ENCODE measurements at places on chromosomes 6 and 20.

DNA sequence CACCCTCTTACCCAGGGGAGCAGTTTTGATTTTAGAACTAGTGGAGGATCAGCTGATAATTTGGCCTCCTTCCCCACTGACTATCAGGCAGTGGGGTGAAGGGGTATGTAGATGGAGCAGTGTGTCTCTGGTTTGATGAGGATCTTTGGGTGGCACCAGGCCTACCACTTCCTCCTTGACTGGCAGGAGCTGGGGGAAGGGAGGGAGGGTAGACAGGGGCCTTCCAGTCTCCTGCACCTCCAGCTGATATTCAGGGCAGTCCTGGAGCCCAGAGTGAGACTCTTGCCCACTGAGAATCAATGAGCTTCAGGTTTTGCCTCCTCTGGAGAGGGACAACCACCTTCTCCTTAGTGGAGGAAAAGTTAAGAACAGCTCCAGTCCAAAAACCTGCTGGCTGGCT is 3.2 kb downstream of the DEF6 start:
- peak; percentile 59 for DNase-seq

GRCh38 chr20:60087563-60088105 is 129.4 kb downstream of the CDH26 start:
- no peak for DNase-seq

DNA sequence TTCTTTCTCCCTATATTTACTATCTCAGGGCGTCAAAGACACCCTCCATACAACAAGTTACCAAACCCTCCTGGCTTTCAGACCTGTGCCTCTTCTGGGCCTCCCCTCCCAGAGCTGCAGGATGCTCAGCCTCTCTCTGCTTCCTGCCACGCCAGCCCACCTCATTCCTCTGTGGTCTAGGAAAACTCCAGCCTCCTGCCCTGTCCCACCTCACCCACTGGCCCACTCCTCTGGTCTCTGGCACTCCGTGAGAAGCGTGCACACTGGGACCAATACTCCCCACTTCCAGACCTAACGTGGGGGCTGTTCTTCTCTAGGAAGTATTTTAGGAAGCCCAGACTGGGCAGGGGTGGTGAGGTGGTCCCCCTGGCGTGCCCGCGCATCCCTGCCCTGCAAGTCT is 9.7 kb downstream of the AGPAT4 start:
- DNase-seq: no peak

- no peak for DNase-seq
These were observed 51.9 kb downstream of the IL22RA2 start for GRCh38 chr6:137121401-137121997.

GRCh38 chr6:28558629-28559028 is 32.9 kb downstream of the GPX5 start:
- DNase-seq: no peak

DNA sequence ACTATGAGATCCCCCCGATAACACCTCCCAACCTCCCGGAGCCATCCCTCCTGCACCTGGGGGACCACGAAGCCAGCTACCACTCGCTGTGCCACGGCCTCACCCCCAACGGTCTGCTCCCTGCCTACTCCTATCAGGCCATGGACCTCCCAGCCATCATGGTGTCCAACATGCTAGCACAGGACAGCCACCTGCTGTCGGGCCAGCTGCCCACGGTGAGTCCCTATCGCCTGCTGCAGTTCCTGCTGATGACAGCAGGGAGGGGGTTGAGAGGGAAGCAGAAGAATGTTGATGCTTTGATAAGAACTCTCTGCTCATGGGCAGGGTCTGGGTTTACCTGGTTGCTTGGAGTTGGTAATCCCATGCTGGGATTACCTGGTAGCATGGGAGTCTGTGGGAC is 91.9 kb downstream of the TOX2 start:
- DNase-seq: no peak

- DNase-seq: no peak
These were observed 752.8 kb downstream of the CBLN4 start for GRCh38 chr20:55252521-55252920.

DNA sequence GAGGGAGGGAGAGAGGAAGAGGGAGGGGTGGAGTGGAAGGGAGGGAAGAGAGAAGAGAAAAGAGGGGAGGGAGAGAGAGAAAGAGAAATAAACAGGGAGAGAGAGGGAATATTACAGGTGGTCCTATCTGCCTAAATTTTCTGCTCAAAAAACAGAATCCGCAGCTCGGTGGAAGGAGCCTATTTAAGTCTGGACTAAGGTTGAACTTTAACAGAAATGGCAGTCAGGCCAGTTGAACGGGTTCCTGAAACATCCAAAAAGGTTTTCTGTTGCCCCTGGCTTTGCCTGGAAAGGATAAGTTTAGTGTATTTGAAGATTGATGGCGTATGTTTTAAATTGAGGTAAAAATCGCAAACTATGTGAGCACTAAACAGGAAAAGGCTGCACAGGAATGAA is 2.2 kb downstream of the TFAP2B start:
- no peak for DNase-seq

GRCh38 chr6:106886922-106887797 is 87.4 kb downstream of the CD24 start:
- DNase-seq: no peak

- no peak for DNase-seq
These were observed 98.2 kb upstream of the NFATC2 start for GRCh38 chr20:51640743-51641142.
